Stimulated activated CD8-positive, alpha-beta memory T cell treated with anti-CD3 and anti-CD28 coated beads, Interleukin-12 subunit alpha, Interleukin-12 subunit beta, amount 100 ng/mL, for 1 hour (primary cell): ENCODE measurements at places on chromosomes 5 and 9.

DNA sequence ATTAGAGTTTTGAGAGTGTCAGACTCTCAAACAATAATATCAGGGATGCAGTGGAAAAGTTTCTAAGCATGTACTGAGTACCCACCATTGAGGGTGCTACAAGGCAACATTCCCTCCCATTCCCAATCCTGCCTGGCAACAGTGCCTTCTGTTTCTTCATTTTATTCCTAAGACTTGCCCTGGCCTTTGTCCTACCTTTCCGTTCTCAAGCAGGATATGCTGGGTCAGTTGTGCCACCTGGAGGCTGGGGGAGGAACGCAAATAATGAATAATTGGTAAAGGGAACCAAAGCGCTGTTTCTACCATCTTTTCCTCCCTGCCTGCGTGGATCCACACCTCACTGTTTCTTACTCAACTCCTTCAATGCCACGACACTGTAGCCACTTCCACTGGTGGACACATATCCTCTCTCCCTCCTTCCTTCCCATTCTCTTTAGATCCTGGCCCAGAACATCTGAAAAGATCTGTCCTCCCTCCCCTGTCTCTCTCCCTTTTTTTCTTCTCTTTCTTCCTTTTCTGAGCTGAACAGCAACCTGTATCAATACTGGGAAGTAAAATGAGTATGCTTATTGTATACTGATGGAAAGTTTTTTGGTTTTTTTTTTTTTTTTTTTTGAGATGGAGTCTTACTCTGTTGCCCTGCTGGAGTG, 149.5 kb downstream of the C9orf152 start:
- DNase-seq = no peak

- DNase-seq = no peak
Measured at GRCh38 chr5:171641891-171642290, 143.7 kb upstream of the SMIM23 start.

DNA sequence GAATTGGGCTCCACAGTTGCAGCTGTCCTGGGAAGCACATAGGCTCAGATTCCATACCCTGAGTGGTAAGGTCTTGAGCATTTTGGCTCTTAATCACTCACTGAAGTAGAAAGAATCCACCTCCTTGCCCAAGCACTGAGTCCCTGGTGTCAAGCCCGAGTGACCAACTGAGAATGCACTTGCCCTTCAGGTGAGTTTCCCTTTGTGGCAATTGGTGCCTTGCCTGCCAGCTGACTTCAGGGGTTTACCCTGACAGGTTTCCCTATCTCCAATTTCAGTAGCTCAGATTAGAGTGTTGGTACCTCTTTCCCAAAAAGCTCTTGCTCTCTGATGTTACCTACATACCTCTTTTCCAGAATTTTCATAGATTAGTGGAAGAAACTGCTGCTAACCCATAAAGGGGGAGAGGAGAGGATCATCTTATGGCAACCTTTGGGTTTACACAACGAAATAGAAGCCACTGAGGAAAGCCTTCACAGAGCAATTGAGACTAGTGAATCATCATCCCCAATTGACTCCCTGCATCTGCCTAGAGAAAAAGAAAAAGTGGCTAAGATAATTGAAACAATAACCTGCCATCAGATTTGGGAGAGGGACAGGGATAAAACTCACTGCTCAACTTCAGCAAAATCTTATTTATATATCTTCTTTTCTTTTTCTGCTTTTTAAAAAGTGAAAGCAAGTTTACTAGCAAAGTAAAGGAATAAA, 48.6 kb downstream of the CCL28 start:
- no peak for DNase-seq

- no peak for DNase-seq
Measured at GRCh38 chr5:143398451-143399237, 4.8 kb downstream of the NR3C1 start.

GRCh38 chr9:75001719-75002421, 26.2 kb downstream of the CARNMT1 start:
- DNase-seq = no peak

GRCh38 chr5:146291421-146292074, 47.1 kb upstream of the POU4F3 start:
- no peak for DNase-seq

GRCh38 chr5:35881758-35882157, 25.1 kb downstream of the IL7R start:
- no peak for DNase-seq
